Adrenal gland (tissue), 19 donors: ENCODE measurements at places on chromosomes 7 and 10.

DNA sequence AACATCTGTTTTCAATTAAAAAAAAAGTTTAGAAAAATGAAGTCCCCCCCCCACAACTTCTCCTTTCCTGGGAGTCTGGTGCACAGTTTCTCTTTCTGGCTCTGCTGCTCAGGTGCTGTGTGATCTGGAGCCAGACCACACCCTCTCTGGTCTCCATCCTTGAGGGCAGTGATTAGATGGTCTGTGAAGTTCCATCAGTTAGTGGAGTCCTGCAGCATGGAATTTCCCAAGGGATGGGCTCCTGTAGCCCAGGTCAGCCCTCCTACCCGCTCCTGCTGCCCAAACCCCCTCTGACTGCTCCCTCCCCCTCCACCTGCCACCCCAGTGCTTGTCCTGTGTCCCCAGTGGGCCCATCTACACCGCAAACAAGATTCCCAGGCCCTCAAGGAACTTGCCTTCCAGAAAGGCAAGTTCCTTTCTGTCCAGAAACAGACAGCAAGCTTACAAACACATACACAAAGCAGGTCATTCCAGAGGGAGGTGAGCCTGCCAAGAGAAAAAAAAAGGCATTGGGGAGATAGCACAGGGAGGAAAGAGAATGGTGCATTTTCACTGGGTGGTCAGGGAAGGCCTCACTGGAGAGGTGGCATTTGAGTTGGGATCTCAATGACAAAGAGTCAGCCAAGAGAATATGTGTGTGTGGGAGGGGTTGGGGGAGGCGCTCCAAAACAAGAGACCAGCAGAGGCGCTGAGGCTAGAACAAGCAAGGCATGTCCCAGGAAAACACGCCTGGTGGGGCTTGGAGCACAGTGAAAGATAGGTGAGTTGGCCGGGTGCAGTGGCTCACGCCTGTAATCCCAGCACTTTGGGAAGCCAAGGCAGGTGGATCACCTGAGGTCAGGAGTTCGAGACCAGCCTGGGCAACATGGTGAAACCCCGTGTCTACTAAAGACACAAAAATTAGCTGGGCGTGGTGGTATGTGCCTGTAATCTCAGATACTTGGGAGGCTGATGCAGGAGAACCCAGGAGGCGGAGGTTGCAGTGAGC lies 49.5 kb upstream of the SLC29A3 start:
- DNase-seq: no peak

DNA sequence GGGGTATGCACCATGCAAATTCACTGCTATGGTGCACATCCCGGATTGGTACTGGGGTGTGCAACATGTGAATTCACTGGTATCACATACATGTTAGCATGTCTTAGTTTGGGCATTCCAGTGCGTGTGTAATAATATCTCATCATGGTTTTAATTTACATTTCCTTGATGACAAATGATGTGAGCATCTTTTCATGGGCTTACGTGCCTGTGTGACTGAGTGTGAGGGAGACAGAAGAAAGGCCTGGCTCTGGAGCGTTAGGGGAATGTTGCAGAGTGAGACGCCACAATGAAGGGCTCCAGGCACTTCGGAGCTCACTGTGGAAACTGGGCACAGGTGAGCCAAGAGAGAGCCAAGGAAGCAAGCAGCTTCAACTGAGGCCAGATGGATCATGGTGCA lies 162.6 kb downstream of the UBE2H start:
- no peak for DNase-seq

GRCh38 chr7:28830846-28831245 lies 127.3 kb downstream of the TRIL start:
- DNase-seq: no peak

GRCh38 chr7:5594616-5595544 lies 171.2 kb upstream of the TNRC18 start:
- DNase-seq: no peak

- DNase-seq: no peak
Observed at GRCh38 chr10:105727131-105727530, 1086.0 kb downstream of the SORCS3 start.

DNA sequence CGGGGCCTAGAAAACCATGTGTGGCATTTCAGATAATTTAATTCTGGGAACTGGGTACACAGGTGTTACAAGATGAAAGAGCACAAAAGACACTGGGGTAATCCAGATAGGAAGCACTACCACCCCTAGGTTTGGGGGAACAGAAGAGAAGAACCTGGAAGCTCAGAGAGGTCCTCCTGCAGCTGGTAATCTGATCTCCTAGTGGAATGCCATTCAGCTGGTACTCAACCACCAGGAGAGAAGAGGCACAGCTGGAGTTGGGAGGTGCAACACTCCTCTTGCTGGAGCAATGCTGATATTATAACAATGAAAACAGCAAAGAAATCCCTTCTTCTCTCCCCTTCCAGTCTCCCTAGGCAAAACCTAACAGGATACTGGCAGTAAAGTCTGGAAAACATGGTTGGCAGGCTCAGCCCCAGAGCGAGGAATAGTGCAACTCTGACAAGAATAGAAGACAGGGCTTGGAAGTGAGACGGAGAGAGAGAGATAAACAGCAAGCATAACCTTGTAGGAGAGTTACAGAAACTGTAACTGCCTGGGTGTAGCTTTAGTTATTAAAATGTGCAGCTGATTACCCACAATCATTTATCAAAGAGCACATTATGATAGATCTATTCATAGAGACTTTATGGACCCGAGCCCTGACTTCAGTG lies 35.0 kb downstream of the NRF1 start:
- no peak for DNase-seq

GRCh38 chr10:14556285-14556956 lies 218.3 kb downstream of the FAM107B start:
- no peak for DNase-seq

DNA sequence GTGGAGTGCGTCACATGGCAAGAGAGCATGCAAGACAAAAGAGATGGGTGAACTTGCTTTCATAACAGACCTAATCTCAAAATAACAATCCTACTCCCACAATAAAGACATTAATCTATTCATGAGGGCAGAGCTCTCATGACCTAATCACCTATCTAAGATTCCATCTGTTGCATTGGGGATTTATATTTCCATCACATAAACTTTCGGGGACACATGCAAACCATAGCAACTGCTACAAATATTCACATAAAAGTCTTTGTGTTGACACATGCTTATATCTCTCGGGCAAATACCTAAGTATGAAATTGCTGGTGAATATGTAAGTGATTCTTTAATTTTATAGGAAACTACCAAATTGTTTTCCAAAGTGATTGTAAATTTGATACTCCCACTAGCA lies 16.0 kb upstream of the PNLIPRP1 start:
- DNase-seq: no peak

- DNase-seq: no peak
Observed at GRCh38 chr7:33720870-33721269, 184.5 kb upstream of the BMPER start.
